Amniotic epithelial cell (primary cell): ENCODE measurements at places on chromosomes 12 and 14.
A peak's percentile ranks its signal among the peaks of the same experiment; 100 is the strongest.

DNA sequence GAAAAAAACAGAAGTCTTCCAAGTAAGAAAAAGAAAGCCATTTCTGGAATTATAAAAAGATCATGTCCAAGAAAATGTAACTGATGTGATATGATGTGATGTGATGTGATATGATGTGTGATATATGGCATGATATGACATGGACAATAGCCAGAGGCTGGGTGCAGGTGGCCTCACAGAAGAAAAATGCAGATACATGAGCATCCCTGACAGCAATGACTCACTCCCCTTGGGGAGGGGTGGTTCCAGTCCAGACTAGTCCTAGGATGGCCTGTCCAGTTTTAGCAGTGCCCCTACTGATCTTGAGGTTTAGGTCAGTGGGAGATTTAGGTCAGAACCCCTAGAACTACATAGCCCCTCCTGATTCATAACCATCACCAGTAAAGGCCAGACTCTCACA lies 3.5 kb upstream of the RHOJ start:
- no peak for DNase-seq

GRCh38 chr14:21498540-21499526 lies 12.3 kb downstream of the METTL3 start:
- peak; percentile 42 for DNase-seq

DNA sequence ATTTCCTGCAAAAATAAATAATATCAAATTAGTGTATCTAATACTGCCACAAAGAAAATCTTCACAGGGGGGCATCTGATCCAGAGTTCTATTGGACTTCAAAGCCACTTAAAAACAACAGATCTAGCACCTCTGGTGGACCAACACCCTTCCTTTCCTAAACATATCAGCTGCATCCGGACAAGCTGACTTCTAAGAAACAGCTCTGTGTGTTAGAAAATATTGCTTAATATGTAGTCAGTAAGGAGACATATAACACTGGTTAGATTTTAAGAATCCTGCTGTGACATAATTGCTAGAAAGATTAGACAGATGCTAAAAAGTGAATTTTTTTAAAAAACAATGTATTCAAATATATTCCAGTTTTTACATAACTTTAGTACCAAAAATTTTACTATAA lies 61.1 kb upstream of the PTPRB start:
- no peak for DNase-seq

- DNase-seq: no peak
Measured at GRCh38 chr14:24673059-24673458, 39.1 kb upstream of the GZMB start.

DNA sequence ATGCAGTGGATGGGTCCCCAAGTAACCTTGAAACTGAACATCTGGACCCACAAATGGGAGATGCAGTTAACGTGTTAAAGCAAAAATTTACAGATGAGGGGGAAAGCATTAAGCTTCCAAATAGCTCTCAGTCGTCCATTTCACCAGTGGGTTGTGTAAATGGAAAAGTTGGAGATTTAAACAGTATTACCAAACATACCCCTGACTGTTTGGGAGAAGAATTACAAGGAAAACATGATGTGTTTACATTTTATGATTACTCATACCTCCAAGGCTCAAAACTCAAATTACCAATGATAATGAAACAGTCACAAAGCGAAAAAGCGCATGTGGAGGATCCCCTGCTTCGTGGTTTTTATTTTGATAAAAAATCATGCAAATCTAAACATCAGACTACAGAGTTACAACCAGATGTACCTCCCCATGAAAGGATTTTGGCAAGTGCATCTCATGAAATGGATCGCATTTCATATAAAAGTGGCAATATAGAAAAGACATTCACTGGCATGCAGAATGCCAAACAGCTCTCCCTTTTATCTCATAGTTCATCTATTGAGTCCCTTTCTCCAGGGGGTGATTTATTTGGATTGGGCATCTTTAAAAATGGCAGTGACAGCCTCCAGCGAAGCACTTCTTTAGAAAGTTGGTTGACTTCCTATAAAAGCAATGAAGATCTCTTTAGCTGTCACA lies 116.6 kb upstream of the NPAS3 start:
- no peak for DNase-seq

GRCh38 chr14:77198561-77198960 lies 17.0 kb downstream of the TMEM63C start:
- DNase-seq: no peak

- DNase-seq: peak; percentile 91
Measured at GRCh38 chr12:1812650-1813302, 7.6 kb upstream of the LRTM2 start.

DNA sequence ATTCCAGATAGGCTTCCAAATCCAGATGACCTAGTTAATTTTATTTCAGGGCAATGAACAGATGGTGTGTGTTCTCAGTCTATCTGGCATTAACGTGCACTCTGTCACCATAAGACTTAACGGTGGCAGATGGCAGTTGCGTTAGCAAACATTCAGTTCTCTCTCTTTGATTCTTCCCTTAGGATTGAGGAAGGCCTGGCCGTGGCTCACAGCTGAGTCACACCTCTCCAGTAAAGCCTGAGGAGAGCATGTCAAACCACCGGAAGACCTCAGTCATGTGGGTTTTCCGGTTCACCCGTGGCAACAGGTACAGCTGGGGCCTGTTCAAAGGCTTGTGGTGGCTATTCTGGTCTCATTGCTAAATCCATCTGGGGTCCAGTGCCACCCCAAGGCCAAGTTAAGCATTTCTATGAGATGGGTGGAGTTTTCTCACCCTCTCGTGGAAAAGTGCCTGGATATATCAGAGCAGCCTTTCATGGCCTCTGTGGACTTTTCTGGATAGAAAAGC lies 545.1 kb upstream of the ATP2B1 start:
- DNase-seq: peak; percentile 89

DNA sequence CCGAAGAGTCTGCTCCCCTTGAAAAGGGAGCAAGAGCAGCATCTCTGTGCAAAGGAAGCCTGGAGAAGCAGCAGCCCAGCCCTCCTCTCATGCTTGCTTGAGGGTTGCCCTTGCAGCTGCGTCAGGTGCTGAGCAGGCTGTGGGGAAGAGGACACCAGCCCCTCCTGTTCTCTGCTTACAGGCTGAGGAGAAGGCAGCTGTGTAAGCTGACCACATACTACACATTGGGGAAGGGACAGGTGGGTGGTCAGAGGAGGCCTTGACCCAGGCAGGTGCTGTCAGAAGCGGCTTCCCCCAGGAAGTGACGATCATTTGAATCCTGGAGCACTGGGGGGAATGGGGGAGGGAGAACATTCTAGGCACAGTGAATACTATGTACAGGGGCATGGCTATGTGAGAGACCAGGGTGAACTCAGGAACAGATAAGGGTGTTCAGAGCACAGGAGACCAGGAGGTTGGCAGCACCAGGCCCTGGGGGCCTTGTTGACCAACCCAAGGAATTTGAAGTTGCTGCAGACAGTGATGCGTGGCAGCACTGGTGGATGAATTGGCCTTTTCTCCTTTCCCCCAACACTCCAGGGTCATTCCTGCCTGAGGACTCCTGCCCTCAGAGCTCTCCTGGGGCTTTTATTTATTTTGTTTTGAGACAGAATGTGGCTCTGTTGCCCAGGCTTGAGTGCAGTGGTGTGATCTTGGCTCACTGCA lies 2.7 kb upstream of the KLC1 start:
- DNase-seq: no peak

DNA sequence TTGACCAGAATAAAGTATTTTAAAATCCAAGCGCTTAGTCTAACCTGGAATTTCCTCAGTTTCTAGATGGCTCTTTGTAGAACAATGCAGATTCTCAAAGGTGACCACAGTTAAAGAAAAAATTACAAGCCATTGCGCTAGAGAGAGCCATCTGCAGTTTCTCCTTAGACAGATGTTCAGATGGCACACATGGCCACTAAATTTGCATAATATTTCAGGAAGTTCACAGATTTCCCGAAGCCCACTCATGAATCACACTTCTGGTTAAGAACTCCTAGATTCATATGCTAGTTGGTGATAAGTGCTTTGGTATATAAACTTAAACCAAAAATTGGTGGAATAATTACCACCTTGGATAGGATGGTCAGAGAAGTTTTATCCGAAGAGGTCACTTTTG lies 749 bp downstream of the AKAP3 start:
- peak; percentile 18 for DNase-seq

GRCh38 chr12:11661491-11662089 lies 12.1 kb downstream of the ETV6 start:
- no peak for DNase-seq
